ENCODE measurements at places on chromosomes 13 and 19.

DNA sequence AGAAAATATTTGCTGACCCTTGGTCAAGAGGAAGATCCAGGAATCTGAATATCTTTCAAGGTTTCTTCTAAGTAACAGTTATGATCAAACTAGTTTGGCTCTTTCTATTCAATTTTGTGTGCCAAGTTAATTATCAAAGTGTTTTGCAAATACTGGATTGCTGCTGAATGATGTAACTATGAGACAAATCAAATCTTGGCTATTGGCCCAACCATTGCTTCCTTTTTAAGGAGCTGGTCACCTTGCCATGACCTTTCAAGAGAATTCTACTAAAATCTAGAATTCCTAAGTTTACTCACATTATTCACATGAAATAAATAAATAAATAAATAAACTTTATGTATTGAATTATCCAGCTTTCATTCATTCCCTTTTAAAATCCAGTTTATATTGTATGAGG is 371.8 kb downstream of the SLITRK6 start:
- DNase-seq, result no peak

- DNase-seq, result no peak
Measured at GRCh38 chr13:22937241-22937640, 243.5 kb upstream of the SGCG start.

- no peak for DNase-seq
Measured at GRCh38 chr13:49409008-49409407, 34.9 kb downstream of the CAB39L start.

GRCh38 chr13:35988648-35989081 is 142.5 kb downstream of the DCLK1 start:
- no peak for DNase-seq

- no peak for DNase-seq
Measured at GRCh38 chr13:88979465-88980175, 1308.4 kb downstream of the SLITRK5 start.

DNA sequence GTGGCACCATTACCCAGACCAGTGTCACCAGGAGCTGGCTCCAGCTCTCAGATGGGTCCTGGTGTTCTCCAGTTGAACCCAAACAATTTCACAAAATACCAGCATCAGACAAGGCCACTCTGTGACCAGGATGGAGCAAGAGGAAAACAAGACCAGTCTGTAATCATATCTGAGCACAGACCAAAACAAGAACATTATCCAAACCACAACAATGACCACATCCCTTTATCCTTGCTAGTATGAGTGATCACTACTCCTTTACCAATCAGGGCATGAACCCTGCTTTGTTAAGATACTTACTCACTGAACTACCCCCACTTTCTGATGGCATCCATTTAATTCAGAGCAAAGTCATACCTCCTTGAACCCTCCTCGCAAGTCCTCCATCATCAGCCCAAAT is 145.9 kb downstream of the NUFIP1 start:
- no peak for DNase-seq

DNA sequence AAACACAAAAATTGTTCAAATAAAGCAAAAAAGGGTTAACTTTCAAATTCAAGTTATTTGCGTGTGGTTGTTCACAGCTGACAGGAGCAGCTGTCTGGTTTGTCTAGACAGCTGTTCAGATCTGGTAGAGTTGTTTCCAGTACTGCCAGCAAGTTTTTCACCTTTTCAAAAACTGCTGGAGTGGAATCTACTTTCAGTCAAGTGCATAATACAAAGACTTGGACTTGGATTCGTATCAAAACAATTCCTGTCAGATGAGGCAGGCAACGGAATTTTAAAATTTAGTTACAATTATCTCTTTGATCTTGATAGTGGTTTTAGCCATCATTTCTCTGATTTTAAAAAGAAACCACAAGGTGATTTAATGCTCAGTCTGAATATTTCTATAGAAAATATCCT is 51.7 kb upstream of the EEF1AKMT1 start:
- no peak for DNase-seq

DNA sequence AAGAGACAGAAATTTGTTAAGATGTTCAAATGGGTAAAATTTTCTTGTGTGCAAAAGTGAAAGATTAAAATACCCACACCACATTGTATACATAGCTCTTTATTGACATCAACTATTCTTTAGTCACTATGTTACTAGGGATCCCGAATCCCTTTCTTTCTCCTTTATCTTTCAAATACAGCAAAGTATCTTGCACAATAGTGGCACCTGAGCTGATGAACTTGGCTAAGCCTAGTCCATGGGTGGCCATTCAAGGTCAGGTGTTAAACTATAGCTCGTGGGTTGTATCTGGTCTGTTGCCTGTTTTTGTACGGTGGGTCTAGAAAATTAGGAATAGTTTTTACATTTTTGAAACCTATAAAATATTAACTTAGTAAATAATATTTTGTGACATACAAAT is 210.9 kb downstream of the SLITRK6 start:
- no peak for DNase-seq

DNA sequence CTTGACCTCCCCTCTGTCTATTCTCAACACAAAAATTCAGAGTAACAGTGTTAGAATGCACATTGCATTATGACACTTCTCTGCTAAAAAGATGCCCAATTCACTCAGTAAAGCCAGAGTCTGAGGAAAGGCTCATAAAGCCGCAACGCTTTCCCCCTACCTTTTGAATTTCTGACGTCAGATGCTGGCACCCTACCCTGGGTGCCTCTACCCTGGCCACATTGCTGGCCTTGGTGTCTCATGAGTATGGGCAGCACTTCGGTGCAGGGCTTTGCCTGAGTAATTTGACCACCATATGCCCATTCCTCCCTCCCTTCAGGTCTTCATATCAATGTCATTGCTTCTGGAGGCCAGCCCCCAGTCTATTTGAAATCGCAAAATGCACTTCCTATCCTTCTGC is 229.3 kb downstream of the MYO16 start:
- no peak for DNase-seq

DNA sequence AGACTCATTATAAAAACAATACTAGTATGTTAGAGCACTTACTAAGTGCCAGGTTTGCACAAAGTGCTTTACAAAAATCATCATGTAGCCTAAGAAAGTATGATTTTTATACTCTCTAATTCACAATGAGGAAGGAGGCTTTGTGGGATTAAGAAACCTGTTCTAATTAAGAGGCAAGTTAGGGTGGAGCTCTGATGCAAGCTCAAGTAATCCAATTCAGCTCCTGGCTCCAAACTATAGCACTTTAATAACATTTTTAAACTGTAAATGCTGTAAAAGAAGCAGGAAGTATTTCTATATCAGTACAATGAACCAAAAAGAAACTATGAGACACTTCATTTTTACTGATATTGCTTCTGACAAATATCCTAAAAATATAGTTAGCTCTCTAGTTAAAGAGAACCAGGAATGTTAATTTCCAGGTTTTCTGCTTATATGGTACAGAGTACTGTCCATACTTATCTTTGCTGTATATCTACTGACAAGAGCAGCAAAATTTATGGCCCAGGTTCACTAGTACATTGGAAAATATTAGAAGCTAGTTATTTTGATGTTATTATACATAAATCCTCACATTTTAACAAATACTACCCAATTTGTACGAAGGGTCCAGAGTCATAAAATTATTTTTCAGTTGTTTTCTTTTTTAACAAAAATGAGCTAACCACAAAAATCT is 482.0 kb downstream of the DIAPH3 start:
- no peak for DNase-seq

GRCh38 chr13:104321756-104322155 is 1255.5 kb upstream of the SLC10A2 start:
- DNase-seq, result no peak

DNA sequence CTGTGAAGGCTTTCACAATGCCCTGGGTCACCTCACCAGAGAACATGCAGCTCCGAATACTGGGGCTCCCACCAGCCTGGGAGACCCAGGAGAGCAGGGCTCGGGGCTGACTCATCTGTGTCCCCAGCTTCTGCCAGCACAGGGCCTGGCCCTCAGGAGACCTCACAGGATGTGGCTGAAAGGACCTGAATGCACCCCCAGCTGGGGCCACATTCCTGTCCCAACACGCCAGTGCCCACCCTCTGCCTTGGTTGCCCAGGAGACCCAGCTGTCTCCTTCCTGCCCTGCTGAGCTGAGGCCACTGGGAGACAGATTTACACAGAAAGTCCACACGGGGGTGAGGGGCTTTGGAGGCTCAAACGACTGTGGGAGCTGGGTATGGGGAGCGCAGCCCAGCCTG is 11.9 kb downstream of the BCAT2 start:
- DNase-seq, result no peak

DNA sequence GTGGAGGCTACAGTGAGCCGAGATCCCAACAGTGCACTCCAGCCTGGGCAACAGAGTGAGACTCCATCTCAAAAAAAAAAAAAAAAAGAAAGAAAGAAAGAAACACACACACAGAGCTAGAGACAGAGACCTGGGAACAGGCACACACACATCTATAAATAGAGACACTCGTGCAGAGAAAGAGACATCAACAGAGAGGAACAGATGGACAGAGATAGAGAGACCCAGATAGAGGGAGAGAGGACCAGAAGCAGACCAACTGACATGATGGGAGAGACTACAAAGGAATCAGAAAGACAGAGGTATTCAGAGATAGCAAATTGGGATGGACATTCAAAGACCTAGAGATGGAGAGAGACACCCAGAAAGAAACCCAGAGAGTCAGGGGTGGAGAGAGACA is 2.1 kb upstream of the CA11 start:
- no peak for DNase-seq

- DNase-seq, result no peak
Measured at GRCh38 chr13:52156724-52157261, 2.6 kb downstream of the NEK3 start.

DNA sequence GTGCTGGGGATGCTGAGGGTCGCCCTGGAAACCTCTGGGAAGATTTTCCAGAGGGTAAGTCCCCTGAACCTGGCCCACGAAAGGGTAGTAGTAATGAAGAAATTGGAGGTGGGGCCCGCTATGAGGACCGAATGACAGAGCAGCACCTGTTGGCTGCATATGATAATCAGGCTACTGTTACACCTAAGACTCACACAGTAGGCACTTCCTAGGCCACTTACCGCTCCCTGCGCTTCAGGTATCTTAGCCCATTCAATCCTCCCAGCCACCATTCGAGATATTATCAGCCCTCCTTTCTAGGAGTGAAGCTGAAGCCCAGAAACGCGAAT is 4.3 kb upstream of the LRFN3 start:
- DNase-seq, result no peak

- DNase-seq, result no peak
Measured at GRCh38 chr19:980133-980998, 3.8 kb upstream of the WDR18 start.

- DNase-seq, result no peak
Measured at GRCh38 chr13:114177245-114178010, 1.6 kb upstream of the CFAP97D2 start.

DNA sequence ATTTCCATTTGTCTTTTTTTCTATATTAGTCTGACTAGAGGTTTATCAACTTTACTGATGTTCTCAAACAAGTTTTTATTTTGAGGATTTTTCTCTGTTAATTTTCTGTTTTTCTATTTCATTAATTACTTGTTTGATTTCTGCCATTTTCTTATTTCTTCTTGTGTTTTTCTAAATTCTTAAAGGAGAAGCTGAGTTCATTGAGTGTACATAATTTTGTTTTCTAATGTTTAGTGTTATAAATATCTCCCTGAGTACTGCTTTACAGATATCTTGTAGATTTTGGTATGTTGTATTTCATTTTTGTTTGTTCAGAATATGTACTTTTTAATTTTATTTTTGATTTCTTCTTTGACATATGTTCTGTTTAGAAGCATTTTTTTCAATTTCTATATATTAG is 1404.3 kb upstream of the MIR17HG start:
- no peak for DNase-seq

- no peak for DNase-seq
Measured at GRCh38 chr13:51479199-51479523, 26.3 kb upstream of the INTS6 start.

GRCh38 chr19:13984875-13985741 is 21.0 kb downstream of the RFX1 start:
- no peak for DNase-seq

DNA sequence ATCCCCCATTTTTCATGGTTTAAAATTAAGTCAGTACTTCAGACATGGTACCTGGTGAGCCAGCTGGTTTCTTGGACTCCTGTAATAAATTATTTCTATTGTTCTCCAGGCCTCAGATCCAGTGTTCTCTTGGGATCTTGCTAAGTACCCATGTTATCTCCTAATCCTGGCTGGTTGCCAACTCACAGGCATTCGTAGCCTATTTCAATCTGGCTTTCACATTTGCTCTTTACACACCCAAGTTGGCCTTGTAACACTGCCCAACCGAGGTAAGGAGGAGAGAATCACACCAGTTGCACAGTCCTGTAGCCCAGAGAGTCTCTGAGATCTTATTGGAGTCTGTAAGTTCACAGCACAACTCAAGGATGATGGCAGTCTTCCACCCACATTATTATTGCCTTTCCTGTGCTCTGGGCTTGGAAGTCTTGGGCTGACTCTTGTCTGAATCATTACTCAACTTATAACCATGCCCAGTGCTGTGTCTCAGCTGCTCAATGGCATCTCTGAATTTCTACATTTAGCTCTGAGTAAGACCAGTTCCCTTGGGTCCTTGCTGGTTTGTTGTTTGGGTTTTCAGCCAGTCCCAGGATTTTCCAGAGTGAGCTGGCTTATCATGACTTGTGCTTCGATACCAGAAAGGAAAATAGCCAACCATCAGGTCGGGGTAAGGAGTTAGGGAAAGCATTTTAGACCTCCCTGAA is 76.6 kb upstream of the KLF12 start:
- DNase-seq, result no peak

DNA sequence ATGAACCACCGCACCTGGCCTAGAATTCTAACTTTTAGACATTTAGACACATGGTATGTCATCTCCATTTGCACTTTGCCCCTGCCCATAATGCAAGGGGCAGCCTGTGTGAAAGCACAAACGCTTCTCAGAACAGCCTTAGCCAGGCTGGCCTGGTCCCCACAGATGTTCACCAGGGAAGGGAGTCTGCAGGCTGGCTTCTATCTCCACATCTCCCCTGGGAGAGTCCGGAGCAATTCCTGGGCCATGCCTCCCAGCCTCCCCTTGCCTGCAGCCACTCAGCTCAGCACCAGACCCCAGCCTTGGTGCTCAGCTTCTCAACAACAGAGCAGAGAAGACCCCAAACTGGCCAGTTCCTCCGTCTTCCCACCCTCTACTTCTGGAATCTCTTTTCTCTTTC is 21.7 kb upstream of the LSM14A start:
- DNase-seq, result no peak

GRCh38 chr19:22422211-22422610 is at the start of gene ZNF98:
Gene ZNF98 (minus strand): TSS chr19:22422346. CDS start chr19:22422224, 122 bp downstream.
- DNase-seq, result no peak

DNA sequence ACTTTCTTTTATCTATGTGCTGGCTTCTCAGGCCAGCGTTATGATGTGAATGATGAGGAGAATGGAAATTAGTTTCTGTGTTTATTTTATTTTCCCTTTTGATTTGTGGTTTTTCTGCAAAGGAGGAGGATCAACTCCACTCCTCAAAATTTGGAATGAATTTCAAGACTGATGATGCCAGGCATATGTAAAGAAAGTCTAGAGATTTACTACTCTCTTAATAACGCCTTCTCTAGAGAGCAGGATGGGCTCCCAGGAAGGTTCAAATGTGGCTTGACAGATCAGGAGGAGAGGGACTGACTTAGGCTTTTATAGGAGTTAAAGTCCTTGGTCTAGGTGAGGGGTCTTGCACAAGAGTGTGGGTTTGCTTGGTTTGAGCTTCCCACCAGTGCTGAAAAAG is 15.1 kb upstream of the POSTN start:
- DNase-seq, result no peak

- DNase-seq, result no peak
Measured at GRCh38 chr19:2089727-2090053, 6.4 kb downstream of the MOB3A start.

Measured in stimulated activated CD8-positive, alpha-beta memory T cell treated with anti-CD3 and anti-CD28 coated beads, Interleukin-7, amount 100 ng/mL, for 48 hours (primary cell).